ENCODE measurements at places on chromosomes 2 and 18.

- DNase-seq, result no peak
These were observed 191.6 kb downstream of the AGPS start for GRCh38 chr2:177584030-177584692.

- no peak for DNase-seq
These were observed 107.2 kb downstream of the FEZ2 start for GRCh38 chr2:36490749-36491148.

DNA sequence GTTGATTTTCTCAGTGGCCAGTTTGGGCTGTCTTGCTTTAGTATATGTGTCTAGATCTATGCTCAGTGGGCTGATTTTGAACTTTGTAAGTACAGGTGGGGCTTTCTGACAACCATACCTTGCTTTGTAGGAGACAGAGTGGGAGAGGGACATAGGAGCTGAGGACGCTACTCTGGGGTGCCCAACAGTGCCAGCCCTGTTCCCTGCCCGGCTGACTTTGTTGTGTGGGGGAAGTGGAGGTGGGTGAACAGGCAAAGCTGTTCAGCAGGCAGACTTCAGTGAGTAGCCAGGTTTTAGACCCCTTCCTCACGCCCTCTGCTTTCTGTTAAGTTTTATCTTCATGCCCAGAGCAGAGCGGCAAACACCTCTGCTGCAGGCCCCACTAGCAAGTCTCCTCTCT is 44.2 kb upstream of the DOCK10 start:
- DNase-seq, result no peak

DNA sequence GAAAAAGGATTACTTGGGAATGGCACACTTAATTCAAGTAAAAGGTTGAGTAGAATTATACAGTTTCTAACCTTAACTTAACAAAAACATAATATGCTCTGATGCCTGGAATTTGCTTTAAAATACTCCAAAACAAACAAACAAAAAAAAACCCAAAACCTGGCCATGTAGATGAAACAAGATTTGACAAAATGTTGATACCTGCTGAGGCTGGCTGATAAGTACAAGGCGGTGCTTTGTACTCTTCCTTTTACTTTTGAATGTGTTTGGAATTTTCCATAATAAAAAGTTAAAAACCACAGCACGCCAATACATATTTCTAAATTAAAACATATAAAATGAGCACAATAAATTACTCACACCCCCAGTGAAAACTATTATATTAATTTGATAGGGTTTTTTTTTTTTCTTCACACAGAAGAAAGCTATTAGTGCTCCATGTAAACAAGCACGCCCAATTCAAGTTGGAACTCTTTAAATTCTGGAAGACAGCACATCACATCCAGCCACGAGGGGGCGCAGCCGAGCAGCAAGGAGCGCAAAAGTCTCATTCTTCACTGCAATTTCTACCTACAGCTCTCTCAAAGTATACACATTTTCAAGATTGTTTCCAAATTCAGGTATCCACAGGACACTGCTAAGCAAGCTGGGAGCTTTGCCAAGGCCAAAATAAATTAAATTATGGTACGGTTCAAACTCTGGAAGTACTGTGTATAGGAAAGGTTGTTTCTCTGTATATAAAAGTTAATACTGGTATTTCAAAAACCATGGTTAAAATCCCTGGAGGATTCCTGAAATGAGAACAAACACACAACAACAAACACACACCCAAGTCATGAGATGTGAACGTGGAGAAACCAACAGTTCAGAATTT is 7.5 kb downstream of the SERTAD2 start:
- peak; percentile 53 for DNase-seq

Data from inflammatory macrophage treated with lipopolysaccharide for 1 hour (primary cell).